ENCODE measurements at places on chromosomes 16 and 17. TPM values are rescaled to one million over a fixed set of nuclear protein-coding genes. Genes with fewer than 3 reads are reported as not detected.

The PRKCB gene
- total RNA-seq: 2.1 TPM

The KRTAP16-1 gene
- not detected for total RNA-seq

The KRTAP1-5 gene
- not detected for total RNA-seq

DNA sequence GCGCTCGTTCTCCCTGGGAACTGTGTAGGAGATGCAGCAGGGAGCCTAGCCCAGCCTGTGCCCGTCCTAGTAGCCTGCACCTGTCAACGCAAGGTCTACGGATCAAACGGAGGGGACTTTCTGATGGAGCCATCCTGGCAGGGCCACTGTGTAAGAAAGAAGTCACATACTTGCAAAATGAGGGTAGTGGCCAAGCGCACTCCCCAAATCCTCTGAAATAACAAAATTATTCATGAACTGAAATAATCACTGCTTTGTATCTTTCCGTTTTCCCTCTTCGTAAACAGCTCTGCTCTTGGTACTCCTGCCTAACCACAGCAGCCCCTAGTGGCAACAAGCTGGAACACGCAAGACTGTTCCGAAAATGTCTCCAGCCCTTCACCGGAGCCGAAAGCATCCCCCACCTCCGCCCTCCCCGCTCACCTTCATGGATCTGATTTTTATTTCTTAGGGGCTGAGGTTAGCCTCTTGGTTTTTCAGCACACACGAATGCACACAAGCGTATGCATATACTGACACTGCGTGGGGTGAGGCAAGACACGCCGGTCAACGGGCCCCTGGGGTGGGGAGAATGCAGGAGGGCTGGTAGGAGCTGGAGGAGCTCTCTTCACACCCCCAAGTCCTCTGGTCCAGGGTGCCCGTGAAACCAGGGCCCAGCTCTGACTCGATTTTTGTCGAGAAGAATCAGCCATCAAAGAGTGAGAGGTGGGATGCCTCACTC, 100.8 kb downstream of the ABCC12 start:
- H3K27me3 ChIP-seq: no peaks in the 10 kb centered on the region
- no peak overlapping the region for H3K4me3 ChIP-seq
- no peak overlapping the region for H3K27ac ChIP-seq
- no peaks in the 10 kb centered on the region for H3K36me3 ChIP-seq
- H3K4me1 ChIP-seq: peaks cover 9% of the 10 kb centered on the region

GRCh38 chr17:40605306-40605705, 40.0 kb upstream of the CCR7 start:
- H3K4me1 ChIP-seq: no peaks in the 10 kb centered on the region
- H3K36me3 ChIP-seq: no peaks in the 10 kb centered on the region
- no peak overlapping the region for H3K27ac ChIP-seq
- peaks cover 8% of the 10 kb centered on the region for H3K27me3 ChIP-seq

DNA sequence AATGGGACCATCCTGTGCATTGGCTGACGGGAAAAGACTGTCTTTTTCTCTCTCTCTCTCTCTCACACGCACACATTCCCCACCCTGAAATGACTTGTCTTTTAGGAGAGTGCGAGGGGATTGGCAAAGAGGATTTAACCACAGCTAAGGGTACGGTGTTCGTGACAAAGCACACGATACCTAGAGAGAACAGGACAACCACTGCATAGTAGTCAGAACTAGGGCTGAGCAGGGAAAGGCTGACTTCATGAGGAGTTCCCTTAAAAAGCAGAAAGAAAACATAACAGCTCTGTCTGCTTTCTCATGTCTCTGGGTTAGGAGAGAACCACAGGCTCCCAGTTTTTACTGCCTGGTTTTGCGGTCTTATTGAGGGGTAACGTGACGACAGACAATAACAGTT, 742.8 kb upstream of the SOX9 start:
- no peaks in the 10 kb centered on the region for H3K4me1 ChIP-seq
- no peak overlapping the region for H3K27ac ChIP-seq
- no peaks in the 10 kb centered on the region for H3K36me3 ChIP-seq
- H3K4me3 ChIP-seq: no peak overlapping the region
- no peaks in the 10 kb centered on the region for H3K27me3 ChIP-seq
- DNase-seq: no peak

DNA sequence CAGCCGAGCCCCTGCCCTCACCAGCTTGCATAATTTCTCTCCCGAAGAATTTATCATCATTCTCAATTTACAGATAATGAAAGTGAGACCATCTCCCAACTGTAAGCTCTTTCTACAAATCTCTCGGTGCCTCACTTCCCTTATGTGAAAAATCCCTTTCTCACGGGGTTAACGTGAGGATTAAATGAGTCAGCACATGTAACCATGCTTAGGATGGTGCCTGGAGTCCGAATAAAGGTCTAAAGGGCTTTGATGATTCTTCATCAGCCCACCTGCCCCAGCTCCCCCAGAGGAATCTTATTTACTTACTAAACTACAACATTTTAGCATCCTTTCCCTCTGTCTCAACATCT, 24.8 kb upstream of the PIK3R6 start:
- H3K36me3 ChIP-seq: no peaks in the 10 kb centered on the region
- peaks cover 3% of the 10 kb centered on the region for H3K4me1 ChIP-seq
- no peak overlapping the region for H3K27ac ChIP-seq
- DNase-seq: no peak

DNA sequence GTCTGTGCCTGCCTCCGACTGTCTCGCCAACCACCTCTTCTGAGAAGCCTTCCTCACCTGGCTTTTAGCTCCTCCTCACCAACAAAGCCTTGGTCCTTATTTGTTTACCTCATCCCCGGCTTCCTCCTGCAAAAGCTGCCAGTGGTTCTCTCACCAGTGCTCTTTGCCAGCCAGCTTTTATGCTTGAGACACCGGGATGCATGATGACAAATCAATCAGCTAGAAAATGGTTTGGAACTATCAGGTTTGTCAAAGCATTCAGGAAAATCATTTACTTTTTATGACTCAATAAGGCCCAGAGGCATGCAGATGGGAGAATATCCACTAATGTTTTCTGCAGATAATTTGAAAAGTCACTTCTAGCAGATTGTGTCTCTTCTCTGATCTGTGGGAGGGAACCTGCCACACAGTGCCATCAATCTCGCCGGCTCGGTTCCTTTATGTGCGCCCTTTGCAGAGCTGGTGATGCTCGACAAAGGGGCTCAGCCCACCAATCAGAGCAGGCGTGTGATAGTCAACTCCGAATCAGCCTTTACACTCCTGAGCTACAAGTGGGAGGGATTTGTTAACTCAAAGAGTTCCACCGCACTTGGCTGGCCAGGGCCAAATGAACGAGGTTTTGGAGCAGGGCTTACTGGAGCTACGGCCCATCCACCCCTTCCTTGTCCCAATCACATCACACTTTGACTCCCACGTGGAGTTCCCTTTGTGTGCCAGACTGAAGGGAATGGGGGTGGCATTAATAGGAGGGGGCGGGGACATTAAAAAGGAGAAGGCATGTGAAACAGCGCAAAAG, 85.8 kb downstream of the MRC2 start:
- DNase-seq: no peak
- no peak overlapping the region for H3K4me3 ChIP-seq
- no peak overlapping the region for H3K27ac ChIP-seq
- peaks cover 19% of the 10 kb centered on the region for H3K4me1 ChIP-seq
- H3K27me3 ChIP-seq: no peaks in the 10 kb centered on the region

All from astrocyte (in vitro differentiated cells and primary cell).